Stimulated activated CD4-positive, alpha-beta T cell treated with anti-CD3 and anti-CD28 coated beads, Interleukin-1b, Interleukin-23, amount 100 ng/mL, for 48 hours (primary cell): ENCODE measurements at places on chromosomes 5 and 9.

- DNase-seq, result peak; percentile 70
Measured at GRCh38 chr5:133398646-133399101, 213.7 kb downstream of the FSTL4 start.

DNA sequence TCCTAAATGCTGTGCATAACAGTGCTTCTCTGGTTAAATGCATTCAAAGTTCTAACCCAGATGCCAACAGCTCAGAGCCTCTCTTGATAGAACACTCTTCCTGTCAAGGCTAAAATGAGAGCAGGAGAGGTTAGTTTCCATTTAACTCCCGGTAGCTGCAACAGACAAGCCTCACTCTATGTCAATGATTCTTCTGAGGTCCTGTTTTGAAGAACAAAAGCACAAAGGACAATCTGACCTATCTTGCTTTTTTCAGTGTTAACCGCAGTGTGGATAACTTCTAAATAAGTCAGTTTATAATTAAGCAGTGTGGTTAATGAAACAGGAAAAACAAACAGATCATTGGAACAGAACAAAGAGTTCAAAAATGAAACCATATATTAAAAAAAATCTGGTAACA is 80.7 kb downstream of the ANKRD55 start:
- no peak for DNase-seq

- no peak for DNase-seq
Measured at GRCh38 chr9:90775657-90776056, 26.0 kb upstream of the SYK start.

DNA sequence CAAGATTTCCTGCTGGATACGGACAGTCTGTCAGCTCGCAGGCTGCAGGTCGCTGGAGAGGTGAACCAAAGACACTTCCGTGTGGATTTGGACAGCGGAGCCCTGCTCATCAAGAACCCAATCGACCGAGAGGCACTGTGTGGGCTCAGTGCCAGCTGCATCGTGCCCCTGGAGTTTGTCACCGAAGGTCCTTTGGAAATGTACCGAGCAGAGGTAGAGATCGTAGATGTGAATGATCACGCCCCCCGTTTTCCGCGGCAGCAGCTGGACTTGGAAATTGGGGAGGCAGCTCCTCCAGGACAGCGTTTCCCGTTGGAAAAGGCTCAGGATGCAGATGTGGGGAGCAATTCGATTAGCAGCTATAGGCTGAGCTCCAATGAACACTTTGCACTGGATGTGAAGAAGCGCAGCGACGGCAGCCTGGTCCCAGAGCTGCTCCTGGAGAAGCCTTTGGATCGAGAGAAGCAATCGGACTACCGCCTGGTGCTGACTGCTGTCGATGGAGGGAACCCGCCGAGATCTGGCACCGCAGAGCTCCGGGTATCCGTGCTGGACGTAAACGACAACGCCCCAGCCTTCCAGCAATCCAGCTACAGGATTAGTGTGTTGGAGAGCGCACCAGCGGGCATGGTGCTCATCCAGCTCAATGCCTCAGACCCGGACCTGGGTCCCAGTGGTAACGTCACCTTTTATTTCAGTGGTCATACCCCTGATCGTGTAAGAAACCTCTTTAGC is 658 bp downstream of the PCDHGC4 start:
- DNase-seq, result no peak

GRCh38 chr5:16108418-16108817 is 71.2 kb downstream of the MARCHF11 start:
- no peak for DNase-seq

- no peak for DNase-seq
Measured at GRCh38 chr5:179225387-179225786, 119.9 kb downstream of the ADAMTS2 start.

- no peak for DNase-seq
Measured at GRCh38 chr5:149719666-149720065, 10.4 kb upstream of the PPARGC1B start.

GRCh38 chr5:34533582-34534522 is 122.3 kb upstream of the RAI14 start:
- peak; percentile 33 for DNase-seq

- DNase-seq, result no peak
Measured at GRCh38 chr5:160071516-160071915, 47.7 kb downstream of the PWWP2A start.

GRCh38 chr9:105050296-105050695 is 122.3 kb upstream of the ABCA1 start:
- no peak for DNase-seq

DNA sequence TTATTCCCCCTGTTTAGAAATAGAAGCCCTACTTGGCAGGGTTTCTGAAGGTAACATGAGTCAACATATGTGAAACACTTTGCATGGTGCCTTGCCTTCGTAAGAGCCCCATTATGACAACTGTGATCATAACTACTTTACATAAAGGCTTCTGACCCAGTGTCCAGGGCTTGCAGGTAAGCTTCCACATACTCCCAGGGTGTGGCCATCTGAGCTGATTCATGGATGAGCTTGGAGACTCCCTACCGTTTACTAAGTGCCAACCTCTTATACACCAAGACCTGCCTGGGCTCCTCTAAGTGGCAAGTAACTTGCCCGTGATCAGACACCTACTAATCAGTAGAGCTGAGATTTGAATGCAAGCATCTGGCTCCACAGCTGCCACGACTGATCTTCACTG is 62.8 kb upstream of the C5orf58 start:
- DNase-seq, result no peak

DNA sequence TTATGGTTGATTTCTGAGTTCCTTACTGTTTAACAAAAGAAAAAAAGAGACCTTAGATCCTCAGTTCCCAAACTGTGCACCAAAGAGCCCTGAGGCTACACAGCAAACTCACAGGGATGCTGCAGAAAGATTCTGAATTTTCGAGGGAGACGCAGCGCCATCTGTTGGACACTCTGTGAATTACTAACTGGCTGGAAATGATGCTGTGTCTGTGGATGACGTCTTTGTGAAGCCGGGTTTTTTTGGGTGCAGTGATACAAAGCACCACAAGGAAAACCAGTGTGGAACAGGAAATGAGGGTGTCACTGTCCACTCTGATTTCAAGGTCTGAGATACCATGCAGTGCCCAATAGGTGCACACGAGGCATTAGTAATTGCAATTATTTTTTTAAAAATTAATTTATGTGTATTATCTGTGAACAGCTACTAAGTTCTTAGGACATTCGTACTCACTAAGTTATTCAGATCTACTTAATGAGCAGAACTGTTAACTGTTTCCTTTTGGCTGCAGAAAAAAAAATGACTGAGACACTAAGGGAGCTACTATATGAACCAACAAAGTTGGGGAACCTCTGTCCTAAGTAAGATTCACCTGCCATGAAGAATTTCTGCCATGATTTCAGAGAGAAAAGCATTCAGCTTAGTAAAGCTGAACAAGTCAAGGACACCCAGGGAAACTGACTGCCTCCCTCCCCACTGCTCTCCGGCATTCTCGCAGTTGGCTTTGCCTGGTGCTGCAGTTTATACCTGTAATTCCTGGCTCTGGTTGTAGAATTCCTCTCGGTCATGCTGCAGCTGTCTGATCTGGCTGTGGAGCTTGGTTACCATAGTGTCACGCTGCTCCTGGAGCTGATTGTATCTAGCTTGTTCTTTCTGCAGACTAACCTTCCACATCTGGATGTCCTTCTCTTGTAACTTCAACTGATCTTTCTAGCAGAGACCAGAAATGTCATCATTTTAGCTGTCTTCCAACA is 23.4 kb downstream of the SPACA9 start:
- peak; percentile 76 for DNase-seq

DNA sequence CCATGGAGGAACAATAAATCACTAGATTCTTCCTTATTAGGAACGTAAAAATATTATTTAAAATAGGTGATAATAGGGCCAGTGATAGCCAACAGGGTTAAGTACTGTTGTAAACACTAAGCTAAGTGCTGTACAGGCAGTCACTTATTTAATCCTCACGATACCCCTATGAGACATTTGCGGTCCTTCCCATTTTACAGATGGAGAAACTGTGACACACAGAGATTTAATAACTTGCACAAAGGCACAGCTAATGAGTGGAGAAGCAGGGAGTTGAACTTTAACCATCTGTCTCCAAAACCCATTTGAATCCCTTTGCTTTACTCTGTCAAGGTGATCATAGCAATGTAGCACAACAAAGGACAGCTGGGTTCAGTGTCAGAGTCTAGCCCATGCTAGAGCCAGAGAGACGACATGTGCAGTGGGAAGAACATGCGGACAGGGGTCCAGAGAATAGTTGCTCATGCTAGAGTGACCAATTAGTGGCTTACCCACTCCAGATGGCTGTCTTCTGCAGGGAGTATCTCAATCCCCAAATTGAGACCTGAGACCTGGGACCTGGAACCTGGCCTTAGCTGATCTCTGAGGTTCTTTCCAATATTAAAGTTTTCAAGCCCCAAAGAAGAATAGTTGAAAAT is 28.9 kb downstream of the STXBP1 start:
- no peak for DNase-seq

GRCh38 chr5:161373345-161373707 is 173.2 kb downstream of the GABRB2 start:
- no peak for DNase-seq

GRCh38 chr5:36655161-36655560 is 48.8 kb downstream of the SLC1A3 start:
- no peak for DNase-seq

- DNase-seq, result no peak
Measured at GRCh38 chr5:2753452-2754420, 2.3 kb upstream of the IRX2 start.

DNA sequence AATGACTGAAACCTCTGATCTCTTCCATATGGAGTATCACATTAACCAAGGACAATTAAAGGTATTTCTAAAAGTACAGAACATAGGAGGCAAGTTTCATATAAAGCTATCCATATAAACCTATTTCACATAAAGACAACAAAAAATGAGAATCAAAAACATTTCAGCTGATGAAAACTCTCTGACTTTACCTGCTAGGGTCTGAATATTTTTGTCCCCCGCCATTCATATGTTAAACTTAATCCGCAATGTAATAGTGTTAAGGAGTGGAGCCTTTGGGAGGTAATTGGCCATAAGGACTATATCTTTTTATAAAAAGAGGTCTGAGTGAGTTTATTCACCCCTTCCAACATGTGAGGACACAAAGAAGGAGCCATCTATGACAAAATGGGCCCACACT is 788.5 kb downstream of the DTWD2 start:
- no peak for DNase-seq

GRCh38 chr9:97640325-97640724 is 6.7 kb downstream of the NCBP1 start:
- DNase-seq, result no peak

- DNase-seq, result no peak
Measured at GRCh38 chr9:84785792-84786547, 116.4 kb downstream of the NTRK2 start.

GRCh38 chr5:175638305-175638704 is 19.6 kb upstream of the HRH2 start:
- DNase-seq, result no peak

DNA sequence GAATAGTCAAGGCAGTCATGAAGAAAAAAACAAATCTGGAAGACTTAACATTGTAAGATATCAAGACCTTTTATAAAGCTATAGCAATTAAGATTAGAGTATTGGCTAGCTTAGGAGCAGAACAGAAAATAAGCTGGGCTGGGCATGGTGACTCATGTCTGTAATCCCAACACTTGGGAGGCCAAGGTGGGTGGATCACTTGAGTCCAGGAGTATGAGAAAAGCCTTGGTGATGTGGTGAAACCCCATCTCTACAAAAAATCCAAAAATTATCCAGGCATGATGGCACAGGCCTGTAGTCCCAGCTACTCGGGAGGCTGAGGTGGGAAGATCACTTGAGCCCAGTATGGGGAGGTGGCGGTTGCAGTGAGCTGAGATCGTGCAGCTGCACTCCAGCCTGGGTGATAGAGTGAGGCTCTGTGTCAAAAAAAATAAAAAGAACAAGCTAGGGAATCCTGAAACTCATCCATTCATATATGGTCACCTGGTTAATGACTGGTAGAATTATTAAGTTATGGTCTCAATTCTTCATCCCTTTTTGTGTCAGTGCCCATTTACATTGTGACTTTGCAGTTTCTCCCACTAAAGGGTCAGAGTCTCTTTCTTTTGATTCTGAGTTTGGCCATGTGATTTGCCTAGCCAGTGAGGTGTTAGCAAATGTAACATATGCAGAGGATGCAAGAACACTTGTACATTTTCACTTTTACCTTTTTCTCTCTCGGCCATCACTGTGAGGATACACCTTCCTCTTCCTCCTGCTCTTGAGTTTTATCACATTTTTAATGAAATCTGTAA is 144.6 kb upstream of the SGCD start:
- no peak for DNase-seq

DNA sequence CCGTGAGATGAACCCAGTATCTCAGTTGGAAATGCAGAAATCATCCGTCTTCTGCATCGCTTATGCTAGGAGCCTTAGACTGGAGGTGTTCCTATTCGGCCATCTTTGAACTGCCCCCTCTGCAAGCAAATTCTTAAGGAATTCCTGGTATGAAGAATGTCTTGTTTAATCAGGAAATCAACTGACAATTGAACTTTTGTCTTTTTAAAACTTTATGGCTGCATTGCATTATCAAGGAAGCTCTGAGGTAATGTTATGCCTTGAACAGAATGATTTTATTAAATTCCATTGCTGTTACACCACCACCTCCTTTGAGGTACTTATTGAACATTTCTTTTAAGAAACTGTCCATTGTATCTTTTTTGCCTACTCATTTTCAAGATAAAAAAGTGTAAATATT is 1915.7 kb upstream of the CDH9 start:
- DNase-seq, result no peak

DNA sequence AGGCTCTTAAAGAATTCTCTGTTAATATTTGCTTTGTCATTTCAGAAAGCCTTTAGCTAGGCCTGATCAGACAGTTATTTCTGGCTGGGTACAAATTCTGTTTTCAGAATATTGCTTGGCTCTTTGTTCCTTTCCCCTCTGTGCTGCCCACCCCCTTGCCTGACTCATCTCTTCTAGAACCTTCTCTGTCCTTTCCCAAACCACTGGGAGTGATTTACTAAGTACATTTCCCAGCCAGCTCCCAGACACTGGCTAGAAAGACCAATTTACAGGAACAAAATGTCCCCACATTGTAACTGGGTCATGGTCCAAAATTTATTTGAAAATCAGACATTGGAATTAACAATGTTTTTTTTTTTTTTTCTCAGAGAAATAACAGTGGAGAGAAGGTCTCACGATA is 133.1 kb upstream of the MAP1B start:
- DNase-seq, result no peak

DNA sequence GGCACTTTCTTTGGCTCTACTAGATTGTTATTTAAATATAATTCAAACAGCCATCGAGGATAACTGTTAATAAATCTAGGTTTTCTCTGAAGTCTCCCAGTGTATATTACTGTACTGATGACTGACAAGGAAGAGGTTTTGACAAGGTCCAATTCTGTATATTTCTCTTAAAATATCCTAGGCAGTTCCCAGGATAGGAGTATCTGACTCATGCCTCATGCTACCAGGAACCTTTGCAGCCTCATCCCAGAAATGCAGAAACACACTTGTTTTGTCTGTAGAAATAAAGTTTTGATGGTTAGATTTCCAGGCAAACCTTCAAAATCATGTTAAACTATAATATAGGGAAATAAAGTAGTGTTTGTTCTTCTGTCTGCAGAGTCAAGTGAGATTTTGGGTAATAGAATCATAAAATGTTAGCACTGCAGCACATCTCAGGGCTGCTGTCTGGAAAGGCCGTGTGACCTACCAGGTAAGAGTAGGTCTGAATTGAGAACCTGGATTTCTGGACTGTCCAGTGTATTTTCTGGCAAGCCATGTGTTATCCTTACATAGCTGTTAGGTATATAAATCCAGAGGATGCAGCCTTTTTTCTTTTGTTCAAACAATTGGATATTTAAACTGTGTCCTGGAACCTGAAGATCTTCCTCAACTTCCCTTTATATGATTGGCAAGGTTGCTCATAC is 8.3 kb downstream of the UBE2D2 start:
- DNase-seq, result no peak
